ENCODE measurements at places on chromosomes 7 and 10. TPM values are rescaled to one million over a fixed set of nuclear protein-coding genes. Genes with fewer than 3 reads are reported as not detected.

- no peak overlapping the region for H3K27ac ChIP-seq
- H3K4me3 ChIP-seq, result no peak overlapping the region
- H3K4me1 ChIP-seq, result no peaks in the 10 kb centered on the region
These were observed 456.1 kb upstream of the FOXK1 start for GRCh38 chr7:4225881-4226523.

DNA sequence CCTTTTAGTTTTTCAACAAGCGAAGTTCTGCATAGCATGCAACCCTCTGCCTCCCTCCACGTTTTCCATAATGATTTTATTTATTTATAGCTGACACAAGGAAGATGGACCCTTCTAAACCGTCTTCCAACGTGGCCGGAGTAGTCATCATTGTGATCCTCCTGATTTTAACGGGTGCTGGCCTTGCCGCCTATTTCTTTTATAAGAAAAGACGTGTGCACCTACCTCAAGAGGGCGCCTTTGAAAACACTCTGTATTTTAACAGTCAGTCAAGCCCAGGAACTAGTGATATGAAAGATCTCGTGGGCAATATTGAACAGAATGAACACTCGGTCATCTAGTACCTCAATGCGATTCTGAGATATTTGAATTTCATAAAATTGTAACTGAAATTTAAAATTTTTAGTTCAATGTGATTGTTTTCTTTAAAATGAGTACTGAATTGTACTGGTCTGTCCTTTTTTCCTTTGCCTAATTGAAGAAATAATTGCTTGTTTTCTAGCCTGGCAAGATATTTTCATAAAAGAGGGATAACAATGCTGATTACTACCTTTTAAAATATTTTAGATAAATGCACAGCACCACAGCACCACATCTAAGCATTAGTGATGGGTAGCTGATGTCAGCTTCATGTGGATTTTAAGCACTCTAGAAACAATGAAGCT is 41.5 kb upstream of the SLC39A12 start:
- no peaks in the 10 kb centered on the region for H3K36me3 ChIP-seq
- no peak overlapping the region for H3K27ac ChIP-seq
- H3K4me1 ChIP-seq, result no peaks in the 10 kb centered on the region
- no peak for DNase-seq
- no peaks in the 10 kb centered on the region for H3K27me3 ChIP-seq

DNA sequence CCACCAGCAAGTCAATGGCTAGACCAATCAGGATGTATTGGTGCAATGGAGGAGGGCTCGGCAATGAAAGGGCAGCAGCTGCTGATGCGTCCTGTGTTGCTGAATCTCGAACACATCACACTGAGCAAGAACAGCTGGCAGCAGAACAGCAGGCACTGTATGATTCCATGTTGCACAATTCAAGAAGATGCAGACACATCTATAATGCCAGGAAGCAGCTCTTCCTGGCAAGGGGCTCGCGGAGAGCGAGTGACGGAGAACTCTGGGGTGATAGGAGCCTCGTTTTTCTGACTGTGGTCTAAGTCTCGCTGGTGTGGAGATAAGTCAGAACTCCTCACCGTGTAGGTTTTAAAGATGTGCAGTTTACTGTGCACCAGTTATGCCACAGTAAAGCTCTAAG is 24.8 kb upstream of the PFKP start:
- H3K27me3 ChIP-seq, result no peaks in the 10 kb centered on the region
- H3K27ac ChIP-seq, result no peak overlapping the region
- peaks cover 24% of the 10 kb centered on the region for H3K4me1 ChIP-seq
- H3K36me3 ChIP-seq, result no peaks in the 10 kb centered on the region

Gene ANKRD61
- total RNA-seq, result not detected

DNA sequence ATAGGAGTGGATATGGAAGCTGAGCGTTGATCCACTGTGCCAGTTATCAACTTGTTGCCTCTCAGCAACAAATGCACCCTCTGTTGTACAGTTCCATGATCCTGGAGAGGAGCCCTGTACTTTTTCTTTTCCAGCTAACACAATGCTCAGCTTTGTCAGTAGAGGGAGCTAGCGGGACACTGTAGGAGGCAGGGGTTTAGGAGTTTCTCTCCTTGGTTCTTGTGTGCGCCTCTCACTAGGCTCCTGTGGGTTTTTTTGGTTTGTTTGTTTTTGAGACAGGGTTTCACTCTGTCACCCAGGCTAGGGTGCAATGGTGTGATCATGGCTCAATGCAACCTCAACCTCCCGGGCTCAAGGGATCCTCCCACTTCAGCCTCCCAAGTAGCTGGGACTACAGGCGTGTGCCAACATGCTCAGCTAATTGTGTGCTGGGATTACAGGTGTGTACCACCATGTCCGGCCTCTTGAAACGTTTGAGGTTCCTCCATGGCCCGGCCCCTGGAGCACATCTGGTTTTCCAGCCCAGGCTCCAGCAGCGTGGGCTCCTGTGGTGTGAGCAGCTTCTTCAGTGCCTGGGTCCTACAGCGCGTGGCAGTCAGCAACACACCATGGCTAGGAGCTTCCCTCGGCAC is 12.0 kb upstream of the MARVELD1 start:
- H3K4me1 ChIP-seq, result peaks cover 7% of the 10 kb centered on the region
- no peak overlapping the region for H3K4me3 ChIP-seq
- H3K36me3 ChIP-seq, result no peaks in the 10 kb centered on the region
- no peaks in the 10 kb centered on the region for H3K27me3 ChIP-seq

Gene TRA2A
- 14.4 TPM for total RNA-seq

GRCh38 chr7:157854066-157854891 is 517.5 kb downstream of the DNAJB6 start:
- H3K4me1 ChIP-seq, result no peaks in the 10 kb centered on the region
- DNase-seq, result peak; percentile 78
- no peaks in the 10 kb centered on the region for H3K27me3 ChIP-seq
- H3K36me3 ChIP-seq, result no peaks in the 10 kb centered on the region
- H3K27ac ChIP-seq, result no peak overlapping the region

All from ascending aorta (tissue), 2 donors.